ENCODE measurements at places on chromosomes 6 and 20. TPM values are rescaled to one million over a fixed set of nuclear protein-coding genes. Genes with fewer than 3 reads are reported as not detected.

The KIFC1 gene
- total RNA-seq = 52.1 TPM

The HAO1 gene
- total RNA-seq = not detected

The ID4 gene
- 27.0 TPM for total RNA-seq

The CNR1 gene
- 0.28 TPM for total RNA-seq

The ENPP5 gene
- total RNA-seq = 5.6 TPM

The TOP1 gene
- 15.5 TPM for total RNA-seq

The ROS1 gene
- total RNA-seq = under 0.01 TPM

The SEMG1 gene
- not detected for total RNA-seq

The LGSN gene
- total RNA-seq = under 0.01 TPM

The PPP1R16B gene
- total RNA-seq = 2.0 TPM

The TCP11 gene
- 0.19 TPM for total RNA-seq

The ENPP4 gene
- total RNA-seq = 0.77 TPM

The HTR1B gene
- under 0.01 TPM for total RNA-seq

The PLCB1 gene
- total RNA-seq = 23.4 TPM

The MYB gene
- total RNA-seq = 0.28 TPM

The TMEM14B gene
- total RNA-seq = 82.3 TPM

The MUC22 gene
- not detected for total RNA-seq

The RBM12 gene
- total RNA-seq = 29.9 TPM

The RGS17 gene
- 9.3 TPM for total RNA-seq

The DEF6 gene
- 1.3 TPM for total RNA-seq

The ZMYND8 gene
- total RNA-seq = 11.3 TPM

The KHDRBS2 gene
- not detected for total RNA-seq

The ZNF391 gene
- 2.5 TPM for total RNA-seq

The TRIM15 gene
- total RNA-seq = not detected

The ARMH2 gene
- not detected for total RNA-seq

The C20orf96 gene
- 2.0 TPM for total RNA-seq

The KCNS1 gene
- 0.58 TPM for total RNA-seq

The EDN1 gene
- 87.4 TPM for total RNA-seq

The BMP2 gene
- 4.8 TPM for total RNA-seq

The PI16 gene
- 0.28 TPM for total RNA-seq

The VSTM2L gene
- total RNA-seq = 3.7 TPM

The RAB44 gene
- under 0.01 TPM for total RNA-seq

The SRMS gene
- not detected for total RNA-seq

The ANKEF1 gene
- 0.96 TPM for total RNA-seq

The THBD gene
- 18.0 TPM for total RNA-seq

The DLK2 gene
- total RNA-seq = 0.28 TPM

The PSMB8 gene
- 29.0 TPM for total RNA-seq

The PAK5 gene
- not detected for total RNA-seq
